Left lobe of liver (tissue), 2 donors: ENCODE measurements at places on chromosomes 1 and 21.

DNA sequence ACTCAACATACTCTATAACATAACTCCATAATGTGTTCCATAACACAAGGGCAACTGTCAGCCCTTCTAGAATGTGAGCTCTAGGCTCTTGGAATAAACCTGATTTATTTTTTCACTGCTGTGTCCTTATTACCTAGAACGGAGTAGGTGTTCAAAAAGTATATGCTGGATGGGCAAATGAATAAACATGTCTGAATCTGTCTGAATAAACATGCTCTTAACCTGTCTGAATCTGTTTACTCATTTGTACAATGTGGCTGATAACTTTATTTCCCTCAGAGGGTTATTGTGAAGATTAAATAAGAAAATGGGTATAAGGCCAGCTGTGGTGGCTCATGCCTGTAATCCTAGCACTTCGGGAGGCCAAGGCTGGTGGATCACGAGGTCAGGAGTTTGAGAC lies 42.3 kb downstream of the AZIN2 start:
- no peak for DNase-seq

GRCh38 chr1:100799954-100800612 lies 80.5 kb downstream of the VCAM1 start:
- DNase-seq: no peak

DNA sequence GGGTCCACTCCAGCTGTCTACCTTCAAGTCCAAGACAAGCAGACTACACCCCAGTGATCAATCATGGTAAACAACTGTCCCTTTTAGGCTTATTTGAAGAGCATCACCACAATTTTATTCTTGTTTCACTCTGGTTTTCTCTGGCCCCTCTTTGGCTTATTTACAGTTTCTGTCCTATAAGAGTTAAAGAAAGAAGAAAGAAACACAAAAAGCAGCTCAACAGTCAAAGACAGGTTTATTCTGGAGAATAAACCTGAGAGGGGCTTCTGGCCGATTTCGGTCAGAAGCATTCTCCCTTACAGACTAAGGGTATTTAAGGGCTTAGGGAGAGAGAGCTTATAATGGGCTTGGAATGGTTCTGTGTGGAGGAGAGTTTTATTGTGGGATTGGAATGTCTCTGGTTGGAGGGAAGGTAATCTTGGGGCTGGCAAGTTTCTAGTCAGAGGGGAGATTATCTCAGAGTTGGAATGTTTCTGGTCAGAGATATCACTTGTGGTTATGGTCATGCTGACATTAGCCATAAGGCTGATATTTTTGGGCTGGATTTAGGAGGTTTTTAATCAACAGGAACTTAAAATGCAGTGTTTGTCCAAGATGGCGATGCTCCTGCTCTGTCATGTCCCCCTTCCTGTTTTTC lies 161.0 kb downstream of the URB2 start:
- no peak for DNase-seq

DNA sequence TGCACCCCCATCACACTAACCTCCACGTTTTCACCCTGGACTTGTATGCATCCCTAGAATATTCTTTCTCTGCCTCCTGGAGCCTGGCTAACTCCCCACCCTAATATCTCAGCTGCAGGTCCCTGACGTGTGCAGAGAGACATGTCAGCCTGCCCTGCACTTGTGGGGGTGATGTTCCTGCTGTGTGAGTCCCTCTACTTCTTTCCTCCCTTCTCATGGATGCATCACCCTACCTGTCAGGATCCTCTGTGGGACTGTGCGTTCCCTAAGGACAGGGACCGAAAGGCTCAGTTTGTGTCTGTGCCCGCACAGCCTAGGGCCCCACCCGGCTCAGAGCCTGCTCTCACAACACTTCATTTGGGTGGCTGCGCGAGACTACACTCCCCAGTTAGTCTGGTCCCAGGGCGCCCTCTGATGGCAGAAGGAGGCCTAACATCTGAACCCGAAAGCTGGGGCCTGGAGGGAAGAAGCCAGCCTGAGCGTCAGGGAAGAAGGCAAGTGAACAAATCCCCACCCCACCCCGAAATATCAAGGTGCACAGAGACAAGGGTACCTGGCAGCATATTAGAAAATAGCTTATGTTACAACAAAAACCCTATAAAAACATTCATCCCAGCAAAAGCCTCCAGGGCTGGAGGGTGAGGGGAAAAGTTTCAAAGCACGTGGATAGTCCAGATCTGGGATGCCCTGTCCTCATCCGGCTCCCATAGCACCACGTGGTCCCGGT lies 3.7 kb downstream of the CD52 start:
- peak; percentile 87 for DNase-seq

DNA sequence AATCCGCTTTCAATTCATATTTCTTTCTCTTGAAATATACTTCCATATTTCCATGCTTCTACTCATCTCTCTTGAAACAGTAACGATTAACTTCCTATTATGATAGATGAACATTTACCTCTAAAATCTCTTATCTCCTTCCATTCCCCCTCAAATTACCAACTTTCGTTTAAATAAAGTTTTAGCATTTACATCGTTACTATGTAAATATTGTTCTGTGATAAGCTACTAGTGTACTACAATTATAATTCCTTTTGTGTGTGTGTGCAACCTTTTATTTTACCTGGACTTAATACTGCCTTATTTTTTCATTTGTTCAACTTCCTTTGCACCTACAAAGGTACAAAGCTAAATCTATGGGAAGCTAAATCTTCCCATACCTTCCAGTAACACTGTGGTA lies 4.5 kb downstream of the FOXE3 start:
- no peak for DNase-seq

DNA sequence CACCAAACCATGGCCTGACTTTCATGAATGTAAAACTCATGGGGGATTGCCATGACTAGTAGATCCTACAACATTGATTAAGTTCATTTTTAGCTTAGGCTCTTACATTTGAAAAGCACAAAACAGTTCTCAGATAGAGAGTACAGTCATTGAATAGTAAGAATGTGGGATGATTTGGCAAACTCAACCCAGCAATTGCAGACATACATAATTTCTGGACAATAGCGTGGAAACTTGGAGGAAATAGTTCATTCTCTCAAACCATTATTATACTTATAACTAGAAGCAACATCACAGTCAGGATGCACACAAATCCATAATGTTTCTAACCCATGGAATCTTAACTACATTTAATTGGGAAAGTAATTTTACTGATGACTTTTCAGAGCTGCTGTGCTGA lies 598.2 kb downstream of the LMO4 start:
- no peak for DNase-seq

- DNase-seq: no peak
Observed at GRCh38 chr1:108556066-108556465, 3.8 kb upstream of the EEIG2 start.

DNA sequence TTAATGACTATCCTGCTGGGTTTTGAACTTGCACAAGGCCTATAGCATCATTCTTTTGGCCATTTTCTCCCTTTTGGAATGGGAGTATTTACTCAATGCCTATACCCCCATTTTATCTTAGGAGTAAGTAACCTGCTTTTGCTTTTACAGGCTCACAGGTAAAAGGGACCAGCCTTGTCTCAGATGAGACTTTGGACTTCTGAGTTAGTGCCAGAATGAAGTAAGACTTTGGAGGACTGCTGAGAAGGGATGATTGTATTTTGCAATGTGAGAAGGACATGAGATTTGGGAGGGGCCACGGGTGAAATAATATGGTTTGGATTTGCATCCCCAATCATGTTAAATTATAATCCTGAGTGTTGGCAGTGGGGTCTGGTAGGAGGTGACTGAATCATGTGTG lies 212.7 kb downstream of the FAF1 start:
- DNase-seq: no peak

- DNase-seq: no peak
Observed at GRCh38 chr1:103265551-103265950, 157.2 kb upstream of the COL11A1 start.

DNA sequence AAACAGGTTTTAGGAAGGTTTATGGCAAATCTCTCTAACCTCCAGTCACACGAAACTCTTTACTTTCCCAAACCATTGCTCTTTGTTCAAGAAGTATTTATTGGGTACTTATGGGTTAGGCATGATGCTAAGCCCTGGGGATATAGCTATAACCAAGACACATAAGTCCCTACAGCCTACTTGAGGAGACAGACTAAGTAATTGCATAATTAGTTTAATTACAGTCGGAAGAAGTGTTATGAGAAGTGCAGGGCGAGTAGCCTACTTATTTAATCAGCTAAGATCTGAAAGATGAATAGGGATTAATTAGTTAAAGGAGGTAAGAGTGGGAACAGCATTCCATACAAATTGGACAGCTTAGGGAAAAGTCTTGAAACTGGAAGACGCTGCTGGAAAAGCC lies 13.2 kb upstream of the NASP start:
- DNase-seq: no peak

- DNase-seq: peak; percentile 59
Observed at GRCh38 chr1:200366577-200367253, 43.1 kb downstream of the ZNF281 start.

DNA sequence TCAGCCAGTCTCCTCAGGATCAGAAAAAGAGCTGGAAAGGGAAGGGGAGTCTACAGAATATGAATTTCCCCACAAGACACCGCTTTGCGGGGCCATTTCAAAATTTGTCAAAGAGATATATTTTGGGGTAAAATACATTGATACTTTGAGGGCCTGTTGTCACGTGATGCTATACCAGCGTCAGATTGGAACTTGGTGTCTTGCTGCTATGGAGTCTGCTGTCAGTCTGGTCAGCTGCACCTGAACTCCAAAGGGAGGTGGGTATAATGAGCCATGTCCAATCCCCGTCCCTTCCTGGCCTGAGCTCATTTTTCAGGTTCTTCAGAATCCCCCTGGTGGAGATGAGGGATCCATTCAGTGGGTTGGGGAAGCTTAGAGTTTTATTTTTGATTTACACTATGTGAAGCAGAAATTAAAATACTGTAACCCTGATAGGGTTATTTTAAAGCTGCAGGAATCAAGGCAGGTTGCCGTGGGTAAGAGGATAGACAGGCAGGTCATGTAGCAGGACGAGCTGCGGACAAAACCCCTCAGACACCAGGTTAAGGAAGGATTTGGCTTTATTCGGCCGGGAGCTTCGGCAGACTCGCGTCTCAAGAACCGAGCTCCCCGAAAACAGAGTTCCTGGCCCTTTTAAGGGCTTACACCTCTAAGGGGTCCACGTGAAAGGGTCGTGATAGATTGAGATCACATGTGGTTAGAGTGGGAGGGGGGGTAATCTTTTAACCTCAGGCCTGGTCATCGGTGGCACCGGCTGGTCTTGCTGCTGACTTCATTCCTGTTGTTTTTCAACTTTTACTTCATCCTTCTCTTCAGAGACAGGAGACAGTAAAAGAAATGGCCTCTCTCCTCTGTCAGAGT lies 2.2 kb upstream of the POFUT2 start:
- DNase-seq: peak; percentile 35

DNA sequence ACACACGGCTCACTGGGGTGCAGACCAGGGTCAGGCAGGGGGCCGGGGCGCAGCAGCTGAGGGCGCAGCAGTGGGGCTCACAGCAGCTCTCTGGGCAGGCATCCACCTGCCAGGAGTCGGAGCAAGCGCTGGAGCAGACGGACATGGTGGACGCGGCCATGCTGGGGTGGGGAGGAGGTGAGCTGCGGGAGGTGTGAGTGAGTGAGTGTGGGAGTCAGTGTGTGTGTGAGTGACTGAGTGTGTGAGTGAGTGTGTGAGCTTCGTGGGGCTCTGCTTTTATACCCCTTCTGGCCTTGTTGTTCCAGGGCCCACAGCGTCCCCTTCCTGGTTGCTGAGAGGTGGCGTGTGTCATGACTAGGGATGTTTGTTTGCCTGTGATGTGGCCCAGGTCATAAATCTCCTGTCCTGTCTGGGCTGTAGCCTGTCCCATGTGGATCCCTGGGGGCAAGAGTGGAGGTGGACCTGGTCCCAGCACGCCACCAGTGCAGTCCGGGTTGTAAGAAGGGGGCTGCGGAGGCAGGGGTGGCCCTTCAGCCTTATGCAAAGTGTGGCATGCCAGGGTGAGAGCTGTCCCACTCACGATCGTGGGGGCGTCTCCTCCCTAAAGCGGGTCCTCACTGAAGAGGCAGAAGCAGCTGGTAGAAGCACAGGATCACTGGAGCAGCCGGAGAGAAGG lies at the start of gene KRTAP10-1:
Gene KRTAP10-1 (minus strand): TSS at position 205 of the 676 bp plus-strand sequence. CDS start 45 bp downstream, at position 160.
- no peak for DNase-seq

DNA sequence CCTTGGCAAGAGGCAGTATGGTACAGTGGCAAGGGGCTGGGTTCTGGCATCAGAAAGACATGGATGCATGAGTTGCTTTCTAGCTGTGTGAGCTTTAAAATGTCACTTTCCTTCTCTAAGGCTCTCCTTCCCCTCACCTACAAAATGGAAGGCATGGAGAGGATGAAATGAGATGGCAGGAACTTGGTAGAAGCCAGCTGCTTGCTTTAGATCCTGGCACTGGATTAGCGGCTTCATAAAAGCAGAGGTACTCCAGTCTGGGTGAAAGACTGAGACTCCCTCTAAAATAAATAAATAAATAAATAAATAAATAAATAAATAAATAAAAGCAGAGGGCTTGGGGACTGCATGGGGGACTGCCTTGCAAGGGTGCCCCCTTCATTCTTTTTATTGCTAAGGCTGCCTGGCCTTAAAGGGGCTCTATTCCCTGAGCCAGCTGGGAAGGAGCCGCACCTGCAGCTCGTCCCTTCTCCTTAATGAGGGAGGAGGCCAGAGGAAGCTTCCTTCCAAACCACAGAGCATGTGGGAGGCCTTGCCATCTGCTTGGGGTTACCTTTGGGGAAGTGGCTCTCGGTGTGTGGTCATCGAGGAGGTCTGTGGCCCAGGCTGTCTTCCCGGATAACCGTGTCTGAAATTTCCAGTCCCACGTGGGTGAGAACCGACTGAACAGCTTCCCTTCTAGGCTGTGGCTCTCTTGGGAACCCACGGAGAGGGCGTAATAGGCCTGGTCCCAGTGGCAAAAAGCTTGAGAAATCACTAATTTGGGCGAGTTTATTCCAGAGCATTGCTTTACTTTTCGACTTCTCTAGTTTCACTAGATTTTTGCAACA lies 2.0 kb upstream of the ATP13A2 start:
- no peak for DNase-seq

DNA sequence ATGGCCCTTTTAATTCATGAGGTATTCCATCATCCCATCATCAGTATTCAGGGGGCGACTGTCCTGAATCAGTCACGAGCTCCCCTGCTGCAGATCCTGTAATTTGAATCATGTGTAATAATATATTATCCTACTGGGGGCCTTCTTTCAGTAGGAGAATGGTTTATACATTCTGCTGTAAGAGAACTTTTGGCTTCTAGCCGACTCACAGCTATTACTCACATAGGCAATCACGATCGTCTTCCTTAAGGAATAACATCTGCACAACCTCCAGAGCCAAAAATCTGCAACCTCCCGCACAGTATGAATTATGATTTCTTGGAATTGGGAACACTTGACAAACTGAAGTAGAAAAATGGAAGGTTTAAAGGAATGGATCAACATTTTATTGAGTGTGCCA lies 343.0 kb downstream of the USP25 start:
- DNase-seq: no peak

GRCh38 chr1:47495176-47495713 lies 57.4 kb downstream of the FOXD2 start:
- peak; percentile 8 for DNase-seq

DNA sequence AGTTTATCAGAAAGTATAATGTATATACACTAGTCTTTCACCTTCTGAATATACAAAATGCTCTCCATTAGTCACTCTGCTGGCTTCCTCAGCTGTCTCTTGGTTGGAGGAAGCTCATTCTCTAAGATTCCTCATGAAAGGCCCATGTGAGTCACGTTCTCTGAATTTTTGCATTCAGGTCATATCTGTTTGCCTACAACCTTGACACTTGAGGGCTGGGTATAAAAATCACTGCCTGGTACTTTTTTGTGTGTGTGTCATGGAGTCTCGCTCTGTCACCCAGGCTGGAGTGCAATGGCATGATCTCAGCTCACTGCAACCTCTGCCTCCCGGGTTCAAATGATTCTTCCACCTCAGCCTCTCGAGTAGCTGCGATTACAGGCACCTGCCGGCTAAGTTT lies 2.8 kb upstream of the GALNT2 start:
- no peak for DNase-seq

GRCh38 chr1:185670187-185670627 lies 64.0 kb upstream of the HMCN1 start:
- no peak for DNase-seq
